Sciatic nerve (tissue), 2 donors: ENCODE measurements at places on chromosomes 6 and 20.

- DNase-seq = no peak
Measured at GRCh38 chr6:107706516-107707115, 117.5 kb downstream of the SCML4 start.

- DNase-seq = peak; percentile 71
Measured at GRCh38 chr6:32854376-32855178, 585 bp downstream of the PSMB9 start.

GRCh38 chr6:35037664-35038038 is 103.5 kb downstream of the TCP11 start:
- no peak for DNase-seq

DNA sequence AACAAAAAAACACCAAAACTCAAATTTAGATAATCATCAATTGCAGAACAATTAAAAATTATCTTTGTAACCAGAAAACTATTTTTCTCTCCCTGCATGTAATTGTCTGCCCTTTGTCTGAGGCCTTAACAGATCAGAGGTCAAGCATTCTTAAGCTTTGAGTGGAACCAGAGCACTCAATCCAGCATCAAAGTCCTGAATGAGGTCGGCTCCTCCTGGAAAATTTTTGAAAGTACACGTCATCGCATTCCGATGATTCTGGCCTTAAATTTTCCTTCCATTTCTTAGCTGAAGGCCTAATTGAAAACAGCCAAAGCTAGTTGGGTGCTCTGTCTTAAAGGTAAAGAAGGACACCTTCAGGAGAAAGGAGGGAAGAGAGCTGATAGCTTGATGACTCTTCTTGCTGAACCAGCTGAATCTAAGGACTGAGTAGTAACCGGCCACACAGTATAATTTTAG is 510.2 kb upstream of the SULF2 start:
- DNase-seq = no peak

- no peak for DNase-seq
Measured at GRCh38 chr6:14455876-14456648, 338.5 kb downstream of the CD83 start.

GRCh38 chr6:168221497-168222079 is 98.0 kb downstream of the DACT2 start:
- no peak for DNase-seq

- no peak for DNase-seq
Measured at GRCh38 chr6:21742238-21742660, 148.7 kb downstream of the SOX4 start.

DNA sequence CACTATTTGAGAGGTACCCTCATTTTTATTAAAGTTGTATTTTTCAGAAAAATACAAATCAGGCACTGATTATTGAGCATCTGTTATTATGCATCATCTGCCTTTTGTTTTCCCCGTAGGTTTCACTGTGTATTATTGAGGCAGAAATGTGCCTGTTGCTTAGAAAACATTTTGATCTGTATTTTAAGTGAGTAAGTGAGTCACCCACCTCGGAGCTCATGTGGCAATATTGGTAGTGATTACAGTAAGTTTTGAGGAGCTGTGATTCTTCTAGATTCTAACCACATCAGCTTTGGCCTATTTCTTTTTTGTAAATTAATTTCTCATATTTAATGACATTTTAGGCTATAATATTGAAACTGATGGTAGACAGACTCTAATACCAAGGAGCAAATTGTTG is 59.6 kb upstream of the LAMP5 start:
- no peak for DNase-seq

- DNase-seq = no peak
Measured at GRCh38 chr6:41199552-41200246, 1.2 kb downstream of the TREML2 start.

- DNase-seq = no peak
Measured at GRCh38 chr6:64672651-64673050, 1034.4 kb downstream of the EYS start.

GRCh38 chr6:134195164-134195906 is 122.6 kb downstream of the SGK1 start:
- no peak for DNase-seq

DNA sequence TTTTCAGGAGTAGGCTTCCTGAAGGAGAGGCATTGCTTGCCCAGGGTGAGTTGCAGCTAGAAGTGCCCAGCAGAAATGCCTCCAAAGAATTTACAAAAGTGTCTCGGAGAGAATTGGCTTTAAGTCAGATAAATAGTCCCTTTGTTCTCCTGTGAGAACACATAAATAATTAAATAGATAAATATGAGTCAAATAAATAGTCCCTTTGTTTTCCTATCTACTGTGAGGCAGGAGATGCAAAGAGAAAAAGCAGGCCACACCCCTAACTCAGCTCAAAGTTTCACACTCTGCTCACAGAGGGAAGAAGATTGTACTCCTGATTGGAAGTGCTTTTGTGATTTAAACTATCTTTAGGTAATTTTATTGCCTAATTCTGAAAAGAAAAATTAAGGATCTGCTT is 180.7 kb upstream of the PRSS16 start:
- DNase-seq = no peak

DNA sequence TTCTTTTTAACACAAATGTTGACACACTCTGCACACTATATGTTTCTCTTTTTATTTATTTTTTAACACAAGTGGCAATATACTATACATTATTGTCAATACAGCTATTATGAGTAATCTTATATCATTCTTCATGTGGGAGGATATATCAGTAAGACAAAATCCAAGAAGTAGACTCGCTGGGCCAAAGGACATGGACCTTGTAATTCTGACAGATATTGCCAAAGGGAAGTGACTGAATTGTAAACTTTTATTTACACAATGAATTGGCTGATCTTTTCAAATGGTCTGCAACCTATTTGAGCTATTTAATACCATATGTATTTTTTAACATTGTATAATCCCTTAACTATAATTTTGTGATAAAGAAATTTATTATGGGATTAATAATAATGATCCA is 56.0 kb downstream of the CCDC170 start:
- DNase-seq = no peak

- no peak for DNase-seq
Measured at GRCh38 chr6:91166271-91167046, 579.6 kb upstream of the MAP3K7 start.

DNA sequence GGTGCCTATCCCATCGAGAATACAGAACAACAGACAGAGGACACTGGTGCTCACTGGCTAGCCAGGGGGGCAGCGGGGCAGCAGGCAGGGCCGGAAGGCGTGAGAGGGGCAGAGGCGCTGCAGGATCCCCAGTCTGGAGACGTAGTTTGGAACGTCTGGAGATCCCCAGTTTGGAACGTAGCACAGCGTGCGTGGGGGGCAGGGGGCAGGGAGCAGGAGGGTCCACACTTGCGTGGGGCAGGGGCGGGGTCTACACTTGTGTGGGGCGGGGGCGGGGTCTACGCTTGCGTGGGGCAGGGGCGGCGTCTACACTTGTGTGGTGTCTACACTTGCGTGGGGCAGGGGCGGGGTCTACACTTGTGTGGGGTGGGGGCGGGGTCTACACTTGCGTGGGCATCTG is 107.2 kb downstream of the DACT2 start:
- DNase-seq = no peak

DNA sequence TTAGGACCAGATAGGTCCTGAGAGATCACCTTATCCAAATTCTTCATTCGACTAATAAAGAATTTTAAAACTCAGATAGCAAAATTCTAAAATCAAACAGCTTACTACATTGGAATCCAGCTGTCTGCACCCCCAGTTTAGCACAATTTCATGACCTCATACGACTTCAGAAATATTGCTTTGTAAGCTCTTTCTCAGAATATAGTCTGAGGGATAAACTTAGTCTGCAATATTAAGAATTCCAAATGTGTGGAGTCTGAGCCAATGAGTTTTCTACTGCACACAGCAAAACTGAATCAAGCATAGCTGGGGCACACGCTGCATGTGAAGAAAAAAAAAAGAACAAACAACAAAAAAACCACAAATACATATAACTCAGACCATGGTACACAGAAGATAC is 541.6 kb upstream of the CHD6 start:
- no peak for DNase-seq

- peak; percentile 75 for DNase-seq
Measured at GRCh38 chr20:31569163-31570020, 35.7 kb upstream of the ID1 start.

- no peak for DNase-seq
Measured at GRCh38 chr6:105844275-105844883, 241.8 kb upstream of the PRDM1 start.

DNA sequence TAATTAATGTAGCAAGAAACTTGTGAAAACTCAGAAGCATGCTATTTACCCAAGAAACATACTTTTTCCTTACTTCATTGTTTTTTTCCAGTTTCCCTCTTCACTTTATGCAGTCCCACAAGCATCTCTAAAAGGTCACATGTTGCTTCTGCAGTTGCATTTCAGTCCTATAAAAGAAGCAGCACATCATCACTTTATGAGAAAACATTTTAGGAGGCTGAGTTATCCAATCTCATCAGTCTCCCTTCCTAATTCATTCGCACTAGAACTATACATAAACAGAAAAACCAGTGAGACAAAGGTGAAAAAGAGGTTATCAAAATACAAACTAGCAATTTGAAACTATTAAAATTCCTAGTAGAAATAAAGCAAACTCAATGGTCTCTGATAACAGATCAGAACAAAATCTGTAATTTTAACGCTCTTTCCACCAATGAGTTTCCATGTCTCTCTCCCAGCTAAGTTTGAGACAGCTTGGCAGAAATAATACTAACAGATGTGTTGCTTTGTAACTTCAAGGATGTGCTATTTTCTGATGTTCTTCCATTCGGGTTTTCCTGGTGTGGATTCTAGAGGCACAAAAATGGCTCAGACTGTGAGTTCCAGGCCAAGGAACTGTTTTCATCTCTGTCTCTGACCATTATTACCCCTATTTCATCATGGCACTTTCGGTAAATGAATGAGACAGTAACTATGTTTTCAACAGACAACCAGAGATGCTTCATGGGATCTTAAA is 48.4 kb downstream of the ZHX3 start:
- DNase-seq = no peak

DNA sequence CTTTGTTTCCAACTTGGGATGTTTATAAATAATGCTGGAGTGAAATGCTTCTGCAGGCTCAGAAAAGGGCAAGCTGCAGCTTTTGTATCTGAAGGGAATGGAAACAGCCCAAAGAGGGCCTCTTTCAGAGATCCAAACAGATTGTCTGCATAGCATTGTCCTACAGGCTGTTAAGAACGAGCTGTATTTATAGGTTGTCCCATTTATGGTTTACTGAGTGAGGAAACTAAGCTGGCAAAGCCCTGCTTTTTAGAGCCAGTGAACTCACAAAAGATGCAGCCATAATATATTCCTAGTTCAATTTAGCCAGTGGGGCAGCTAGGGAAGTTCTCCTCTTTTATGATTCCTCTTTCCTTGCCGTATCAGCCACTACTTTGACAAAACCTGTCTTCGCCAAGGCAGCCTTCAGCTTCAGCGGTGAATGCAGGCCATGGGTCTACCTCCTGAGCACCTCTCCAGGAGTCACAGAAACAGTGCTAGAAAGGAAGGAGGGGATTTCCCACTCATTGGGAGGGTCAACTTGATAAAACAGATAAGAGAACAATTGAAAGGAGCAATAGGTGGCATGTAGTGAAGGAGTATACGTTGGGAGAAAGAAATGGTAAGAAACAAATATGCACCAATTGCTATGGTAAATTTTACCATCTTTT is 15.0 kb downstream of the KIAA0319 start:
- no peak for DNase-seq

GRCh38 chr6:140541288-140541687 is 1166.8 kb upstream of the CITED2 start:
- DNase-seq = no peak

GRCh38 chr6:24743265-24743943 is 24.4 kb upstream of the C6orf62 start:
- DNase-seq = no peak

DNA sequence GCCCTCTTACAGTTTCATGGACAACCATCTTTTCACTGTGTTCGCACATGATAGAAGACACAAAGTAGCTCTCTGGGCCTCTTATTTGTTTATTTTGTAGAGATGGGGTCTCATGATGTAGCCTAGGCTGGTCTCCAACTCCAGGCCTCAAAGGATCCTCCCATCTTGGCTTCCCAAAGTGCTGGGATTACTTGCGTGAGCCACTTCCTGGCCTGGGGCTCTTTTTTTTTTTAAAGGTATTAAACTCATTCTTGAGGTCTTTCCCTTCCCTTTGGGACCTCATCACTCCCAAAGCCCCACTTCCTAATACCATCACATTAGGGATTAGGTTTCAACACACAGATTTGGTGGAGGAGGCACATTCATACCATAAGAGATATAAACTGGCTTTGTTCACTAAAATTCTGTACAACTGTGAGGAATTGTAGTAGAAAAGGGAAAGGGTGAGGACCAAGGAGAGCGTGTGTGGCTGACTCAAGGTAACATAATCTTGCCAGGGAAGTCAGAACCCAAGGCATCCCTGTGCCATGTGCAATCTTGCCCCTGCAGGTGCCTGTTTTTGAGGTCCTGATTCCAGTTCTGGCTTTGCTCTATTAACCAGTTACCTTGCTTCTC is 45.5 kb downstream of the EIF2S2 start:
- DNase-seq = no peak

DNA sequence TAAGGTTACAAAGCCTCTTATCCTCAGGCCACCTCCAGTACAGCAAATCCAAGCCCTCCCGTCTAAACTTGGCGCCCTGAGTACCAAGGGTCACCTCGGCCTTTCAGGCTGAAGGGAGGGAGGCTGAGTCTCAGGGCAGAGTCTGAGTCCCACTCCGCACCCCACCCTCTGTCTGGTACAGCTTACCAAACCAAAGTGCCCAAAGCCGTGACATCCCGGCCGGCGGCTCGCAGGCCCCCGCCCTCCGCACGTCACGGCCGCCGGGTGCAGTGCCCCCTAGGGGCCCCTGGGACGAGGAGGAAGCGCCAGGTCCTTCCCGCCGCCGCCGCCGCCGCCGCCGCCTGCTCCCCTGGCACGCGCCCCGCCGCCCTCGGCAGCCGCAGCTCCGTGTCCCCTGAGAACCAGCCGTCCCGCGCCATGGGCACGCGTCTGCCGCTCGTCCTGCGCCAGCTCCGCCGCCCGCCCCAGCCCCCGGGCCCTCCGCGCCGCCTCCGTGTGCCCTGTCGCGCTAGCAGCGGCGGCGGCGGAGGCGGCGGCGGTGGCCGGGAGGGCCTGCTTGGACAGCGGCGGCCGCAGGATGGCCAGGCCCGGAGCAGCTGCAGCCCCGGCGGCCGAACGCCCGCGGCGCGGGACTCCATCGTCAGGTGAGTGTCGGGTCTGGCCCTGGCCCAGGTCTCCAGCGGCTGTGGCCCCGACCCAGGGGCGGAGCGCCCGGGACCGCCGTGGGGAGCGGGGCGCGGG is at the start of gene MTHFD1L:
TSS of gene MTHFD1L (plus strand) at position 297 of the 741 bp plus-strand sequence. CDS start at position 418, 121 bp downstream.
- peak; percentile 82 for DNase-seq
